Midbrain (tissue), 1 donor: ENCODE measurements at places on chromosomes 5 and 9.

- peak; percentile 4 for DNase-seq
Observed at GRCh38 chr5:147303976-147304375, 69.2 kb downstream of the STK32A start.

- no peak for DNase-seq
Observed at GRCh38 chr5:125202353-125202752, 455.9 kb upstream of the ZNF608 start.

- no peak for DNase-seq
Observed at GRCh38 chr5:120062515-120062917, 401.6 kb upstream of the PRR16 start.

DNA sequence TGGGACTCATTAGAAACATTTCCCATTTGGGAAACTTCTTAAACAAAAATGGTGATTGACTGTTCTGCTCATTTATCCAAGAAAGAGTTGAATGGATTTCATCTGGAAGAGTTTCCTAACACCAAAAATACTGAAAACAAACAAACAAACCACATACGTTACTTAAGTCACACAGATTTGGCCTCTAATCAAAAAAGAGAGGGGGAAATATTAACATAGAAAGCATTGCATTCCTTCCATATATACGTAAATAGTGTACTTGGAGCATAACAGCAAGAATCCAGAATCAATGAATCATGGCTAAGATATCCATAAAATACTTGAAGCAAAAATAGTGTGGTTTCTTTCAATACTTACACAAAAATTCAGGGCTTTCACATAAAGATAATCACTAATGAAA, 189.8 kb upstream of the MAP3K1 start:
- DNase-seq: no peak

DNA sequence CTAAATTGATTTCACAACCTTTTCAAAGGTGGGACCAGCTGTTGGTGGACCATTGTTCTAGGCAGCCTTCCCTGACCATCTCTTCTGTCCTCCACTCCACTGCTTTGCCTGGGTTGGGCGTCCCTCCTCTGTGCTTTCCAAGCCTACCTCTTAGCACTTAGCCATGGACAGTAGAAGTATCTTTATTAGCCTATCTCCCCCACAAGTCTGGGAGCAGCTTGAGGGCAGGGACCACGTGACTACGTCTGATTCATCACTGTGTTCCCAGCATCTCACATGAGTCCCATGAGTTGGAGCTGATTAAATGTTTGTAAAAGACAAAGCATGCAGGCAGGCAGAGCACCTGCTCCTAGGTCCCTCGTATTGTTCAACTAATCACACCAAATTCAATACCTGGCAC, 20.9 kb downstream of the MORN5 start:
- DNase-seq: no peak
